Endodermal cell (in vitro differentiated cells): ENCODE measurements at places on chromosomes 2 and 18. TPM values are rescaled to one million over a fixed set of nuclear protein-coding genes. Genes with fewer than 3 reads are reported as not detected.

GRCh38 chr2:66426244-66427111 lies 8.4 kb upstream of the MEIS1 start:
- peak; percentile 80 for DNase-seq

DNA sequence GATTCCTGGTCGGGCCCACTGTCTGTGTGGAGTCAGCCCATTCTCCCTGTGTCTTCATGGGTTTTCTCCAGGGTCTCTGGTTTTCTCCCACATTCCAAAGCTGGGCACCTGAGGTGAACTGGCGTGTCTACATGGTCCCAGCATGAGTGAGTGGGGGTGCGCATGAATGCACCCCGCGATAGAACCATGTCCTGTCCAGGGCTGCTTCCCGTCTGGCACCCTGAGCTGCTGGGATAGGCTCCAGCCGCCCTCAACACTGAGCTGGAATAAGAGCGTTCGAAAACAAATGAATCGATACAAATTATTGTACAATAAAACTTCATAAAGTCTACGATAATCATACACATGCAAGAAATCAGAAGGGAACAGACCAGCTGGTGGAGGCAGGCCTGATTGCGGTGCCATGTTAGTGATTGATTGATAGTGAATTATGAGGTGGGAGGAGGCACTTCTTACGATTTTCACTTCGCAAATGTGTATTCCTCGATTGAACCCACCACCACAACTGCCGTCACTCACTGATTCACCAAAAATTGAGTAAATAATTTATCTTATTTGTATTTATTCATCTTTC lies 186.6 kb downstream of the MGAT5 start:
- no peak for DNase-seq

DNA sequence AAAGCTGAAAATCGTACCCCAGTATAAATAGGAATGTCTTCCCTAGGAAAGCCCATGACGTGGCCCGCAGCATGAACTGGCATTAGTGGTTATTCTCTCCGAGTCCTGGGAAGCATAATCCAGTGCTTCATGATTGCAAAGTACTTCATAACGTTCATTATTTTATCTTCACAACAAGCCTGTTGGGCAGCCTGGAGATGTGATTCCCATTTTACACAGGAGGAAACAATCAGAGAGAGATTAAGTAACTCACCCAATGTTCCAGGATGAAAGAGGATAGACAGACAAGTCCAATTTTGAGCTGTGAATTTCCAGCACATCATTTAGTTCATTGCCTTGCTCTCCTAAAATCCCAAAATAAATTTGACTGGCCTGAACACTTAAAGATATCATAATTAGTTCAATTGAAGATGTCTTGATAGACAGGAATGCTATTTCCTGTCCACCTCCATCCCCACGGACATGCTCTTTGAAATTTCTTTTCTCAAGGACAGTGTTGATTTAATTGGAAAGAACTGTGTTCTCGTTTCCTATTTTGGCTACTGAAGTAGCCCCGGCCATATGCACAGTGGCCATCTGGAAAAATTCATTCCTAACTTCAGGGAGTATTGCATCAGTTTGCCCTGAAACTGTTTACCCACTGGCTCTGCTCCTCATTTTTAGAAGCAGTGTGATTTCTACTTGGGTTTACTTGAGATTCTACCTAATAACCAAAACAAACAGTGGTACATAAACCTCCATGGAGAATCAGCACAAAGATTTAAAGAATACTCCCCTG lies 93.9 kb downstream of the VWC2L start:
- DNase-seq = no peak

DNA sequence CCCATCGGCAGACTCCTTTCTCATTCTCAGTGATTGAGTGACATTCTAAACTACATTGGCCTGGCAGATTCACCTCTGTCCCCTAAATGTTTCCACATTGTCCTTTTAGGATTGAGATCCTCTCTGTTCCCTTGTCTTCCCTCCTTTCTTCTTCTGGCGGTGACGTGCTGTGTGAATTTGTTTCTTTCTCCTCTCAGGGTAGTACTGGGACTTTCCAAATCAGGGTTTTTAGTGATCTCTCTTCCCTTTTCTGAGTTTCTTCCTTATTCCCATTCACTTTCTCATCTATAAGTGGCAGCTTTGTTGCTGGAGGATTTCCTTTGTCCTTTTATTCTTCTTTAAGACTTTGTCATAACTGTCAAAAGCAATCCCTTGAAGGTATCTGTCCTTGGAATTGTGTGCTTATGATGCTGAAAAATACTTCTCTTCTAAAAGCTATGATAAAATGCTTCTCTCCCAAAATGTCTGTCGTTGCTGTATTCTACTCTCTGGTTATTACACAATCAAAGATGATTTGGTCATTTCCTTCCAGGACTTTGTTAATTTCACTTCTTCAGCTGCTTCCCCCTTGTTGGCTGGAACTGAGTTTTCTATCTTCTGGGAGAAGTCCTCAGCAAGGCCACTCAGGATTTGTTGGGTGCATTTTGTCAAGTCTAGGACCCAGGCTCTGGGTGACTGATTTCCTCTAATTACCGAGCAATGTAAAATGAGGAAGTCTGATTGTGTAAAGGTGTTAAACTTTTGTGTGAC lies 4.9 kb upstream of the IL1B start:
- DNase-seq = no peak

- no peak for DNase-seq
These were observed 110.0 kb upstream of the GCFC2 start for GRCh38 chr2:75820693-75821092.

DNA sequence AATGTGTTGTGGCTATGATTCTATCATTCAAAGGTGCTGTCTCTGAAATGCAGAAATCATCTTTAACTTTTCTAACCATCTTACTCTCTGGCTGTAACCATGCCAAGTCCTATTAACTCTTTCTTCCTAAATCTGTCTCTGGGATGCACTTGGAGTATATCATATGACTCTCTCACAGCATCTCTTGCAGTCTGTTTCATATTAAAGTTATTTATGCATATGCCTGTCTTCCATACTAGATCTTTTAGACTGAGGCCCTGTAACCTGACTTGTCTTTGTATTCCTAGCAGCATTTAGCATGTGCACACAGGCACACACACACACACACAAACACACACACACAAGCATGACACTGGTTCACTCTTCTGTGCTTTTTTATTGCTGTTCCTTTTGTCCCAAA lies 320.6 kb downstream of the ETAA1 start:
- no peak for DNase-seq

- peak; percentile 57 for DNase-seq
These were observed 64.8 kb upstream of the PID1 start for GRCh38 chr2:229335877-229336346.

DNA sequence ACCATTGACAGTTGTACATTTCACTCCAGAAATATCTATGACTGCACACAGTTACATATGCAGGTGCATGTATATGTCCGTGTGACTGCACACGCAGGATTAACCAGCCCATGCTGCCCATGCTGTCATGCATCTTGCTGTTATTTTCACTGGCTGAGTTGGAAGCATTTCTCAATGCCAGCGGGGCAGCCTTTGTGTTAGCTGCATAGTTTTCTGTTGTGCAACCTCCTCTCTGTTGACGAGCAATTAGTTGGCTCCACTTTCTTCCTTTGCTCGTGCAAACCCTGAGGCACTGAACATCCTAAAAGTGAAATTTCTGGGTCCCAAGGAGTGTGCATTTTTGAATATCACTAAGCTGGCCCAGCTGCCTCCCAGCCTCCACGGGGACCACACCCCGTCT lies 133.4 kb upstream of the GLI2 start:
- no peak for DNase-seq

GRCh38 chr18:78136986-78137385 lies 842.6 kb upstream of the SALL3 start:
- DNase-seq = no peak

- DNase-seq = no peak
These were observed 692.6 kb downstream of the LRRTM4 start for GRCh38 chr2:76829374-76830234.

GRCh38 chr2:177338177-177338721 lies 54.3 kb upstream of the AGPS start:
- DNase-seq = no peak

DNA sequence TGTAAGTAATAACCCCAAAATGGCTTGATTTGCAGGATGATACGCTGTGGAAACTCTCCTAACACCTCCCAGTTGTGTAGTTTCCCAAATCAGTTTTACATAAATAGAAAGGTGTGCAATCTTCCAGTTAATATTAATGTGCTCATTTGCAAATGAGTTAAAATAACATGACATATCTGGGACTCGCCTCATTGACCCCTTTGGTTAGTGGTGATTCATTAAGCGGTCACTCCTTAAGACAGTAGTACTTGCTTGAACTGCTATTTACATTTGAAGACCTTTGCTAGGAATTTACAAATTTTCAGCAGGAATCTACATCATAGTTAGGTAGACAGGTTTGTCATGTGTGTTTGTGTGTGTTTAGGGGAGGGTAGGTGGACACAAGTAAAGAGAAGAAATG lies 1367.7 kb upstream of the CELF4 start:
- no peak for DNase-seq

- DNase-seq = peak; percentile 48
These were observed 28.2 kb upstream of the CHRNA1 start for GRCh38 chr2:174792309-174793025.

- DNase-seq = no peak
These were observed 99.3 kb downstream of the SPOPL start for GRCh38 chr2:138600732-138601457.

- no peak for DNase-seq
These were observed 125.0 kb upstream of the DLX2 start for GRCh38 chr2:172227719-172228118.

DNA sequence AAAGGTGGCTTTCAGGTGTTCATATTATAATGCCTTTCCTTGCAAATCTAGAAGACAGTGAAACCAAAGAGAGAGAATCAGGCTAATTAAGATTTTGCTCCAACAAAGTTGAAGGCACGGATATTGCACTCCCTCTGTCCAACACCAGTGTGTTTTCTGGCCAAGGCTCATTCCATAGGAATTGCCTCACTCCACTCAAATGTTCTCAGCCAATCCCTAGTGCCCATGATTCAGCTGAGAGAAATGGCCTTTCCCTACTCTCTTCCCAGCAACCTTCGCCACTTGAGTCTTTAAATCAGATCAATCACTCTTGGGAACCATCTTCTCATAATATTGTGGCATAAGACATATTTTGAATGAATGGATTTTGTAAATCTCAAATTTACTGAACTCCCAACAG lies 768.2 kb upstream of the ACVR2A start:
- no peak for DNase-seq

- DNase-seq = no peak
These were observed 73.3 kb downstream of the NDUFA10 start for GRCh38 chr2:239951825-239952224.

GRCh38 chr2:28457237-28457636 lies 38.6 kb upstream of the PLB1 start:
- peak; percentile 78 for DNase-seq

GRCh38 chr2:210099940-210100339 lies 71.3 kb downstream of the KANSL1L start:
- DNase-seq = peak; percentile 70

GRCh38 chr18:961644-962355 lies 57.1 kb downstream of the ADCYAP1 start:
- DNase-seq = peak; percentile 84

- DNase-seq = no peak
These were observed 9.8 kb upstream of the RPL31 start for GRCh38 chr2:100992262-100992661.

GRCh38 chr2:211085056-211085680 lies 528.8 kb downstream of the CPS1 start:
- DNase-seq = peak; percentile 56

DNA sequence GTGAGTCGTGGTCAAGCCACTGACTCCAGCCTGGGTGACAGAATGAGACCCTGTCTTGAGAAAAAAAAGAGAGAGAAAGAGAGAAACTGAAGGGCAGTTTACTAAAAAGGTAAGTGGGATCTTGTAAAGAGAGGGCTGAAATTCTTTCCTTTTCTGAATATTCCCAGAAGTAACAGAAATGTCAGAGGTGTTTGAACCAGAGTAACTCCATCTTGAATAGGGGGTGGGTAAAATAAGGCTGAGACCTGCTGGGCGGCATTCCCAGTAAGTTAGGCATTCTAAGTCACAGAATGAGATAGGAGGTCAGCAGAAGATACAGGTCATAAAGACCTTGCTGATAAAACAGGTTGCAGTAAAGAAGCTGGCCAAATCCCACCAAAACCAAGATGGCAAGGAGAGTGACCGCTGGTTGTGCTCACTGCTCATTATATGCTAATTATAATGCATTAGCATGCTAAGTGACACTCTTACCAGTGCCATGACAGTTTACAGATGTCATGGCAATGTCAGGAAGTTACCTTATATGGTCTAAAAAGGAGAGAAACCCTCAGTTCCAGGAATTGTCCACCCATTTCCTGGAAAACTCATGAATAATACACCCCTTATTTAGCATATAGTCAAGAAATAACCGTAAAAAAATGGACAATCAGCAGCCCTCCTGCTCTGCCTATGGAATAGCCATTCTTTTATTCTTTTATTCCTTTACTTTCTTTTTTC lies 1334.3 kb upstream of the ZEB2 start:
- DNase-seq = no peak

GRCh38 chr18:50441016-50441415 lies 66.2 kb downstream of the SKA1 start:
- no peak for DNase-seq

Gene ITGA4
- total RNA-seq = 2.3 and 2.4 TPM in 2 replicates

Gene SATB2
- total RNA-seq = 3.0 TPM in 2 replicates

Gene SDC1
- total RNA-seq = 11.0 and 12.7 TPM in 2 replicates

Gene BOLL
- not detected in 2 replicates for total RNA-seq

Gene HEATR5B
- 22.7 to 27.0 TPM (median 24.1 TPM) in 3 replicates for total RNA-seq

Gene IL18RAP
- not detected in 2 replicates for total RNA-seq

Gene IL1A
- 1.0 to 9.6 TPM (median 1.6 TPM) in 3 replicates for total RNA-seq

Gene MARCO
- not detected in 2 replicates for total RNA-seq

Gene SFTPB
- total RNA-seq = not detected in 2 replicates

Gene ZNF514
- total RNA-seq = 22.5 and 27.8 TPM in 2 replicates

Gene CCDC68
- total RNA-seq = 0.53 and 0.56 TPM in 2 replicates

Gene LYG1
- total RNA-seq = 0.32 and 0.55 TPM in 2 replicates

Gene CD8B2
- total RNA-seq = not detected in 3 replicates

Gene ASXL3
- total RNA-seq = 0.56 and 1.1 TPM in 2 replicates

Gene UGT1A4
- total RNA-seq = not detected in 3 replicates

Gene RAB17
- total RNA-seq = 369 to 669 TPM (median 375 TPM) in 3 replicates

Gene GREB1
- 82.7 and 106 TPM in 2 replicates for total RNA-seq

Gene LOXHD1
- total RNA-seq = not detected in 3 replicates

Gene OTX1
- total RNA-seq = 11.7 and 12.9 TPM in 2 replicates

Gene HJURP
- 37.7 to 82.7 TPM (median 78.9 TPM) in 3 replicates for total RNA-seq

Gene DES
- total RNA-seq = 0.88 to 3.8 TPM (median 3.5 TPM) in 3 replicates

Gene TBR1
- 1.2 to 5.7 TPM (median 2.0 TPM) in 3 replicates for total RNA-seq

Gene COLEC11
- 1.0 and 1.5 TPM in 2 replicates for total RNA-seq

Gene GPD2
- 49.9 and 51.7 TPM in 2 replicates for total RNA-seq
